ENCODE measurements at places on chromosomes 7 and 10.

DNA sequence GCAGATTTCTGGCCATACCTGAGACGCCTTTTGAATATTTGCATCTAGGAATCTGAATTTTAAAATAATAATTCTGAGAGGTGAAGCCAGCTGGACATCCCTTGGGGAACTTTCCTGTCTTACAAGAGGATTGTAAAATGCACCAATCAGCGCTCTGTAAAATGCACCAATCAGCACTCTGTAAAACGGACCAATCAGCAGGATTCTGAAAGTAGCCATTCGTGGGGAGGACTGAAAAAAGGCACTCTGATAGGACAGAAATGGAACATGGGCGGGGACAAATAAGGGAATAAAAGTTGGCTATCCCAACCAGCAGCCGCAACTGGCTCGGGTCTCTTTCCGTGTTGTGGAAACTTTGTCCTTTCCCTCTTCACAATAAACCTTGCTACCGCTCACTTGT is 9.9 kb downstream of the PPIF start:
- DNase-seq, result no peak

DNA sequence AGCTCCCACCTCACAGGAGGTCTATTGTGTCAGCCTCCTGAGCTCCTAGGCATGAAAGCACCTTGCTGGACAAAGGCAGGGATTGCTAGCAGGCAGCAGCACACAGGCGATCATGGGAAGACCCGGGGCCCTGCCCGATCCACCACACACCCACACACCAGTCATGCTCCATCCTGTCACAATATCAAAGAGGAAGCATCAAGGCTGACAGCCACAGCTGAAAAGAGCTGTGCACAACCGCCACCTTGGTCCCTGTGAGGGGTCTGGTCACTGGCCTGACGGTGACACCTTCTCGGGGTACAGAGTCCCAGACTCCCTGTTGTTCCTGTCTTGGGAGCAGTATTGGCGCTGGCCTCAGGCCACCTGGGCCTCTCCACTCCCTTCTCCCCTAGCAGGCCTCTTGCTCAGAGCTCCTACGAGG is 89.7 kb upstream of the RET start:
- no peak for DNase-seq

GRCh38 chr10:52391927-52392602 is 78.0 kb downstream of the DKK1 start:
- no peak for DNase-seq

- DNase-seq, result no peak
Measured at GRCh38 chr7:129642871-129643549, 31.5 kb downstream of the NRF1 start.

- DNase-seq, result no peak
Measured at GRCh38 chr7:47149208-47149839, 432.6 kb downstream of the TNS3 start.

GRCh38 chr10:4407783-4408182 is 418.2 kb upstream of the AKR1E2 start:
- peak; percentile 55 for DNase-seq

DNA sequence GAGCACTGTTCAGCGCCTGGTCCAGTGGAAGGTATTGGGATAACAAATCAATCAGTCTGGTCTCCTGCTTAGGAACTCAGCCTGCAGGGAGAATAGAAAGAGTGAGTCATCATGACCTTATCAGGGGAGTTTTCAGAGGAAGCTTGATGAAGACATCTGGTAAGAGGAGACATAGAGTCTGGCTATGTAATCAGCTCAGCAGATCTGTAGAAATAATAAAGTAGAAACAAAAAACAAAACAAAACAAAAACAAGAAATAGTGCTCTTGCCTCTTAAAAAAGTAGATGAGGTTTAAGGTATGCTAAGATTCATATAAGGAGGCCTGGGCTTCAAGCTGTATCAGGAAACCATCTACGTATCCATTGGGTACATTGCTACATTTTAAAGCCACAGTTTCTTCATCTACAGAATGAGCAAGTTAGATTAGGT is 14.4 kb downstream of the TAS2R41 start:
- DNase-seq, result peak; percentile 93

DNA sequence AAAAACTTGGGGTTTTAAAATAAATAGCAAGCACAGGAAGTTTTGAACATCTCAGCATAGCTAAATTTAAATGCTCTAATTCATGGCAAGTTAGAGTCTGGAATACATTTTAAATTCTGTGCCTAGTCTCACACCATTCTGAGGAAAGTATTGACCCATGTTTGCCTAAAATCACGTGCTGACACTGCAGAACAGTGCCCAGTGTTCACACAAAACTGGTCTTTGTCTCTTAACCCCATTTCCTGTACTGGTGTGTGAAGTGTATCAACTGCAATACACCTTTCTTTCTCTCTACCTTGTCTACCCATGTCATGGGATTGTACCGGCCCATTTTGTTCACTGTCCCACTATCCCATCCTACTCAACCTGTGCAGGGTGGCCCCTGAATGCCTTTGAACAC is 749.7 kb upstream of the POM121L12 start:
- no peak for DNase-seq

DNA sequence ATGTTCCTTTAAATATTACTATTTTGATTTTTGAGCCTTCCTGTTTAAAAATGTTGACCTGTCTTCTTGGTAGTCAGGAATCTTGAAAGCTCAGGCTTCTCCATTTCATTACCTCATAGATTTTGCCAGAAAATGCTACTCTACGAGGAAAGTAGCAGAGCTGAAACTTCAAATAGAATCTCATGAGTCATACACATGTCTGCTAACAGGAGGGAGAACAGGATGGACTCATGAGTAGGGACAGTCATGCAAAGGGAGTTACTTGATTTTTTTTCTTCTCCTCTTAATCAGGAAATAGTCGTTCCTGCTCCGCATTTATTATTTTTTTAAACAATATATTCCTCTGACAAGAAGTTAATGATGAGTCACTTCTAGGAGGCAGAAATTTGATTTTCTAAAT is 37.0 kb upstream of the MINDY3 start:
- peak; percentile 46 for DNase-seq

- no peak for DNase-seq
Measured at GRCh38 chr7:77843194-77843593, 44.6 kb downstream of the PHTF2 start.

GRCh38 chr7:7529328-7529727 is 6.3 kb downstream of the COL28A1 start:
- no peak for DNase-seq

DNA sequence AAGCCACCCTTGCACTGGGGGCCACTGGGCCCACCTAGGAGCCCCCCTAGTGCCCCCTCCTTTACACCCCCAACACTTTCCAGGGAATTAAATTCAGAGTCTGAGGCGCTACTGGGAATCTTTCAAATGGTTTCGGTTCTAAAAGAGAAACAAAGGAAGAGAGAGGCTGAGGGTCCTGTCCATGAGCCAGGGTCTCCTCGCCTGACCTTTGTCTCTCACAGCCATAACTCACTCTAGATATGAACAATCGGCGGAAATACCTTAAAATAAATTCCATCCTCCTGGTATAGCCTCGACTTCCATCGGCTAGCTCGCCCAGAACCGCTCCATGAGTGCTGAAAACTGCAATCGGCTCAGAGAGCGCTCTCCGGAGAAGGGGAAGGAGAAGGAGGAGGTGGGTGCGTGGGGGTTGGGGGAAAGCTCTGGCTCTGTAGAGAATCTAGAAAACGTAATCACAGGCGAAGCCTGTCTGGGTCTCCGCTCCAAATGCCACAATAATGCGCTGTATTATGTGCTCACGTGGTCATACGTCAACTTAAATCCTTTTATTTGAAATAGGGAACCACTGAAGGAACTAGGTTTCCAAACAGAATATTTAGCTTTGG is 12.6 kb downstream of the HOXA4 start:
- peak; percentile 94 for DNase-seq

- DNase-seq, result no peak
Measured at GRCh38 chr7:78587443-78588044, 789.0 kb downstream of the PHTF2 start.

- DNase-seq, result no peak
Measured at GRCh38 chr7:117158941-117159697, 163.7 kb downstream of the WNT2 start.

DNA sequence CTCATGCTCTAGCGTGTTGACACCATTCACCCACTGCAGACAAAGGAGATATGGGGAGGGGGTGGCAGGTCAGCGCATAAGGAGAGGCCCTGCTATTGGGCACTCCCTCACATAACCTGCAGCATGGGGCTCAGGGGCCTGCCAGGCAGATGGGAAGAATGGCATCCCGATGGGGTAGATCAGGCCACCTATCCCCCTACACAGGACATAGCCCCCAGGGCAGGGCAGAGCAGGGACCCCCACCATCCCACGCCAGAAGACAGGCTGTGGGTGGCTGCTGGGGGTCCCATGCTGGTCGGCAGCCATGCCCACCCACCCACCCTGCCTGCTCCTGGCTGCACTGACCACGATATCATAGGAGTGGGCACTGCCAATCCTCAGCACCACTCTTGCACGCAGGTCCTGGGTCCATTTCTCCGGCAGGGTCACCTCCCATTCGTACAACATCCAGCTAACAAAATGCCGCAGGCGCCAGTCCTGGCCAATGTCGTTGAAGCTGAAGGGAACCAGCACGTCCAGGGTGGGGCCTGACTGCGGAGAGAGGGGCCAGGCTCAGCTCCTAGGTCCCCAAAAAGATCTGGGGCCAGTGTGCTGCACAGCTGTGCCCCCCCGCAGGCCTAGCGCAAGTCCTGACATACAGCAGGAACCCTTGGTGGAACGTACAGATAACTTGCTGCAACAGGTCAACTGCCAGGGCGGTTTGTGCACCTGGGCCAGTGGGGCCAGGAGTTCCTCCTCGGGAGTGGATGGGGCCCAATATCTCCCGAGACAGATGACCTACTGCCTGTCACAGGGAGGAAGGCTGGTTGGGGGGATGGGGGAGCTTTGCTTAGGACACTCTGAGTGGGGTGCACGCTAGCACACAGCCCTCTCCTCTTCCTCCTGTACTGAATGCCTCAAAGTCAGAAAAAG is 45.9 kb upstream of the ZNF479 start:
- no peak for DNase-seq

DNA sequence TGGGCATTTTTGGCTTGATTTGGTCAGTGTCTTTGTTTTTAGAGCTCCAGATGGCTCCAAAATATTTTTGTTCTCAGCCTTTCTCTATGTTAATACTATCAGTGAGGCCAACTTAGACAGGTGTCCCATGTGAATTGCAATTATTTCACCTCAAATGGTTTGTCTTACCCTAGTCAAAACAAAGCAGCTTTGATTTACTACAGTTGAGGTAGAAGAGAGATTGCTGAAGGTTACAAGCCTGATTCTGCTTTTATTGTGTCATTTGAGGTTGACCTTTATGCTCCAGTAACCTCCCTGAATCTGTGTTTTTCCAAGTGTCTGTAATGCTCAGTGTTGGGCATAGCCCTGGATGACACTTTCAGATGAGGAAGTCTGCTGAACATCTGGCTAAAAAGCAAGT is 882.9 kb downstream of the NRG3 start:
- DNase-seq, result no peak

DNA sequence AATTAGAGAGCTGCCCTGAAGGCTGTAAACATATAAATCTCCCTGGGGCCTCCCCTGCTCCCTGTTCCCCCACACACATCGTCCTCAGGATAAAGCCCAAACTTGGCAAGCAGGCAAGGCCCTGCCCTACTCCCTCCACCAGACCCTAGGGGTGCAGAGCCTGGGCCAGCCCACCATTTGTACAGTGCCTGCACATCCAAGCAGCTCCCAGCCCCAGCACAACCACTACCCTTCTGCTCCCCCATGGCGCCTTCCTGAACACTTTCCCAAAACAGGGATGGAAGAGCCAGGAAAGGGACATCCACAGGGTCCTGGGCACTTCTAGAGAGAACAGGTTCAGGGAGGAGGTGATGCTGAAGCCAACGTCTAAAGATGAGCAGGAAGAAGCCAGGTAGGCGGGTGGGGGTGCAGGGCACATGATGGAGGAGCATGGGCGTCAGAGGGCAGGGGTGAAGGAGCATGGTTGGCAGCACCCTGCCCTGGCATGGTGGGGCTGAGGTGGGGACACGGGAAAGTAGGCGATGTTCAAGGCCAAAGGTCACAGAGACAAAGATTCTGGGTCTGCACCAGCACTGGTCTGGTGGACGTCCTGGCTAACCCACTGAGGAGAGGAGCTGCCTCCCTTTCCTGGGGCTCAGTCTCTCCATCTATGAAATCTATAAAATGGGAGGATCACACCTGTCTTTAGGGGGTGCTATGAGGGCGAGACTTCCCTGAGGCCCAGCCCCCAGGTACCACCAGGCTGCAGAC is 140.6 kb downstream of the ARHGAP22 start:
- DNase-seq, result no peak

DNA sequence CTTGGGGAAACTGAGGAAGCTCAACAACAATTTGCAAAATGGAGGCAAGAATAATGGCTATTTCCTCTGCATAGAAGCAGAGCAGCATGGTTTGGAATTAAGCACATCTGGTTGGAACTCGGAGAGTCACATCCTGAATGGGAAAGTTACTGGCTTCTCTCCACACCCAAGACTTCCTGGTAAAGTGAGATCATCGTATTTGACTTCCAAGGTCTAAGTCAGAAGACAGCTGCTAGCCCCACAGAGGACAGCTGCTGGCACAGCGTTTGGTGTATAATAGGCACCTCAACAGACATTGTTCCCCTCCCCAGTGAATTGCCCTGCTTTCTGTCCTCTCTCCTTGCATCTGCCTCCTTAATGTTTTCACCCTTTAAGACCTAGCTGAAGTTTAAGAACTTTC is 37.0 kb upstream of the NRF1 start:
- DNase-seq, result peak; percentile 69

DNA sequence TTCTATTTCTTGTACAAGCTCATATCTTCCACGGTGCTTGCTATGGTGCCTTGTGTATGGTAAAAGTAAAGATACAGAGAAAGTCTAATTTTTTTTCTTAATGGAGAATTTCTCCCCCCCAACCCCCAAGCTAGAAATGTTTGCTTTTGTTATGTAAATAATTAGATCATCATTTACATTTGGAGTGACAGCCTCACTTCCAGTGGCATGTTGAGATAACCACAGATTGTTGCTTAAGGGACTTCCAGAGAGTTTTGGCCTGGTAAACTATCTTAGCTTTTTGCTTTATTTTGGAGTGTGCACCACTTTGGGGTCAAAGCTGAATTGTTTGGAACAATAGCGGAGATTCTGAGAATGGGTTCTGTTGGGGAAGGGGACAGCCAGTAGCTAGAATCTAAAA is 129.7 kb downstream of the ZNF365 start:
- DNase-seq, result no peak

- DNase-seq, result no peak
Measured at GRCh38 chr7:51113962-51114361, 202.6 kb downstream of the COBL start.

GRCh38 chr7:101555269-101555920 is 73.7 kb downstream of the MYL10 start:
- DNase-seq, result no peak

- no peak for DNase-seq
Measured at GRCh38 chr7:44762300-44762699, 13.7 kb downstream of the ZMIZ2 start.

DNA sequence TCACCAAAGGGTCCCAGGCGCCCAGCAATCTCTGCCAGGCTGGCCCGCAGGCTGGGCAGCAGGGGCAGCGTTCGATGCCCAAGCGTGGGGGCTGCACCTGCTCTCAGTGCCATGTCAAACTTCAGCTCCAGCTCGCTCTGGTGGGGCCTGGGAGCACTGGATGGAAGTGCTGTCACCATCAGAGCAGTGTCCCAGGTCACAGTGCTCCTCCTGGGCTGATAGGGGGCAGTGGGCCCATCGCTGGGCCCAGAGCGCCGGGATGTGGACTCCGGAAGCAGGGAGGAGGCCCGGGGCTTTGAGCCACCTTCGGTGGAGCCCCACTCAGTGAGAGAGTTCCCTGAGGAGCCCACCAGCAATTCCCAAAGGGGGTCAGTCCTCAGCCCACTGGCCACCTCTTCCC is 2.2 kb downstream of the PRRT4 start:
- no peak for DNase-seq

Measured in endothelial cell of umbilical vein (primary cell).